ENCODE measurements at places on chromosomes 1 and 21.

GRCh38 chr1:58434607-58435006 lies 111.9 kb downstream of the OMA1 start:
- DNase-seq, result no peak

GRCh38 chr1:215682232-215682631 lies 115.1 kb downstream of the KCTD3 start:
- DNase-seq, result no peak

GRCh38 chr1:8352471-8352845 lies 34.5 kb downstream of the SLC45A1 start:
- DNase-seq, result no peak

DNA sequence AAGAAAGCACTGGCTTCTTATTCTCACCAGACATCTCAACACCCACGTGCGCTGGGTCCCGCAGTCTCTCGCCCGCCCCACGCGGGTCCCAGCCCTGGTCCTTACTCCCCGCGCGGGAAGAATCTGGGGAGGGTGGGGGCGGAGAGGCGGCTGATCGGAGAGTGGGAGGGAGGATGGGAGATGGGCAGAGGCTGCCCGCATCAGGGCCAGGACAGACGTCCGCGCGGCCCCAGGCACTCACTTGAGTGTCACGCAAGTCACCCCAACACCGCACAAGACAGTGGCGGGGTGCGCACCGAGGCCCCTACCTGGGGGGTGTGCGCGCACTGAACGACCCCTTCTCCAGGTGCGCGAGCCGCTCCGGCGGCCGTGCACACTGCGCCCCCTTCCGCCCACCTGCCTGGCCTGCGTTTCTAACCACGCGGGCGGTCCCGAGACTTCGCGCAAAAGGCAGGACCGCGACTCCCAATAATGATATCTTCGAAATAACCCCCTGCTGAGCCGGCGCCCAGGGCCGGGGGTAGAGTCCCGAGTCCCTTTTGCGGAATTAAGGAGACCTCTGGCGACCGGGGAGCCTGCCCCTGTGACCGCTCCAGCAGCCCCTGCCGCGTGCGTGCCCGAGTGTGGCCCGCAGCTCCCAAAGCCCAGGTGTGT lies 6.0 kb upstream of the SIM2 start:
- DNase-seq, result no peak

GRCh38 chr1:2953688-2954285 lies 67.5 kb upstream of the ACTRT2 start:
- no peak for DNase-seq

DNA sequence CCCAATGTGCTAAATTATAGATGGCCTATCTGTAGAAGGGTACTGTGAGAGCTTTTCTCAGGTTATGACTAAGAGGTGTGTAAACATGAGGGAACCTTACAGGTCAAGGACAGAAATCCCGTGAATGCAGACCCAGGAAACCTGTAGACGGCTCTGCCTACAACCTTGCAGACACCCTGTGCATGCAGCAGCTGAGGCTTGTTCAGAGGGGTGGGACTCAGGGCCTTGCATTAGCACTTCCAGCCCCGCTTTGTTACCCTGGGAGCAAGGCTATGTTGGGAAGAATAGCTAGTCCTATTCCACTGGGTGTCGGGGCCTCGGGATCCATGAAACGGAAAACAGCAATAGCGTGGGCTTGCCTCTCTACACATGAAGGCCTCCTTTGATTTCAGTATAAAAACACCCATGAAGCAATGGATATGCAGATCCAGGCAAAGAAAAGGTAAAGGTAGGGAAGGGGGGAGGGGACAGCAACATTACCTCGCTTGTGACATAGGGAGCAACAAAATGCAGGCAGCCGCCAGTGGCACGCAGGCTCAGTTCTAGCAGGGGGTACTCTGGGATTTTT lies 9.5 kb upstream of the NDUFS5 start:
- DNase-seq, result no peak

DNA sequence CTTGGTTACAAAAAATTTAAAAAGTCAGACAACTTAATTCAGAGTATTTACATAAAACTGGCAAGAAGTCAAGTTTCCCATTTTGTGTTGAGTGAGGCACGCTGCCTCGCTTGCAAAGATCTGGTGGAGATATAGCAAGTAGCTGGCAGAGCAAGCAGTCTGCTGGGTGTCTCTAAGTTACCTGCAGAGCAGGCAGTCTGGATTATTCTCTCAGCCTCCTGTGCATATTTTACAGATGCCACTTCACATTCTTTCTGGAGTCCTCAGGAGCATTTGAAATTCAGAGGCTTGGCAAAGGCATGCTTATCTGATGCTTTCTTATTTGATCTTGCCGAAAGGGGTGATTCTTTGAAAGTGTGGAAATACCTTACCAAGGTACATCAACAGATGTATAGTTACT lies 640.4 kb upstream of the ADGRL4 start:
- DNase-seq, result no peak

DNA sequence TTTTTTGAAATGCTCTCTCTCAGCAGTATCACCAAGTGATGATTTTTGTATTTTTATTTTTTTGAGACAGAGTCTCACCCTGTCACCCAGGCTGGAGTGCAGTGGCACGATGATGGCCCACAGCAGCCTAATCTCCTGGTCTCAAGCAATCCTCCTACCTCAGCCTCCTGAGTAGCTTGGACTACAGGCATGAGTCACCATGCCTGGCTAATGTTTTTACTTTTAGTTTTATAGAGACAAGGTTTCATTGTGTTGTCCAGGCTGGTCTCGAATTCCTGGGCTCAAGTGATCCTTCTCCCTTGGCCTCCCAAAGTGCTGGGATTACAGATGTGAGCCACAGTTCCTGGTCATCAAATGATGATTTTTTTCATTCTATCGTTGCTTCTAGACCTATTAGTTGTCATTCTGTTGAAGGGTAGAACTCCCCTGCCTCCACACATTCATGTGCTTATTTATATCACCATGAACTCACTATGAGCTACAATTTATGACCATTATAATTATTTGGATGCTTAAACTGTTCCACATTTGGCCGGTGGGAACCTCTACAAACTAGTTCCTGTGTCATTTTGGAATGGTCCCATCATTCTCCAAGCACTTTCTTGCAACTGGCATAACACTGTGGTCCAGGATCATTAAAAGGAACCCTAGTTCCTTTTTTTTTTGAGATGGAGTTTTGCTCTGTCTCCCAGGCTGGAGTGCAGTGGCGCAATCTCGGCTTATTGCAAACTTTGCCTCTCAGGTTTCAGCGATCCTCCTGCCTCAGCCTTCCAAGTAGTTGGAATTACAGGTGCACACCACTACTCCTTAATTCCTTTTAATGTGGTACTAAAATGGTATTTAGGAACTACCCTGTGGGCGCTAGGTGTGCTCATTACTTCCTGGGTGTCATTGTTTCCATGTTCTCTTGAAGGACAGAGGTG lies 20.2 kb upstream of the TOR3A start:
- no peak for DNase-seq

DNA sequence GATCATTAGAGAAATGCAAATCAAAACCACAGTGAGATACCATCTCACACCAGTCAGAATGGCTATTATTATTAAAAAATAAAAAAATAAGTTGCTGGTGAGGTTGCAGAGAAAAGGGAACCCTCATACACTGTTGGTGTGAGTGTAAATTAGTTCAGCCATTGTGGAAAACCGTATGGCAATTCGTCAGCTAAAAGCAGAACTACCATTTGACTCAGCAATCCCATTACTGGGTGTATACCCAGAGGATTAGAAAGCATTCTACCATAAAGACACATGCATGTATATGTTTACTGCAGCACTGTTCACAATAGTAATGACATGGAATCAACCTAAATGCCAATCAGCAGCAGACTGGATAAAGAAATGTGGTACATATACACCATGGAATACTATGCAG lies 42.2 kb downstream of the GIPC2 start:
- DNase-seq, result no peak

DNA sequence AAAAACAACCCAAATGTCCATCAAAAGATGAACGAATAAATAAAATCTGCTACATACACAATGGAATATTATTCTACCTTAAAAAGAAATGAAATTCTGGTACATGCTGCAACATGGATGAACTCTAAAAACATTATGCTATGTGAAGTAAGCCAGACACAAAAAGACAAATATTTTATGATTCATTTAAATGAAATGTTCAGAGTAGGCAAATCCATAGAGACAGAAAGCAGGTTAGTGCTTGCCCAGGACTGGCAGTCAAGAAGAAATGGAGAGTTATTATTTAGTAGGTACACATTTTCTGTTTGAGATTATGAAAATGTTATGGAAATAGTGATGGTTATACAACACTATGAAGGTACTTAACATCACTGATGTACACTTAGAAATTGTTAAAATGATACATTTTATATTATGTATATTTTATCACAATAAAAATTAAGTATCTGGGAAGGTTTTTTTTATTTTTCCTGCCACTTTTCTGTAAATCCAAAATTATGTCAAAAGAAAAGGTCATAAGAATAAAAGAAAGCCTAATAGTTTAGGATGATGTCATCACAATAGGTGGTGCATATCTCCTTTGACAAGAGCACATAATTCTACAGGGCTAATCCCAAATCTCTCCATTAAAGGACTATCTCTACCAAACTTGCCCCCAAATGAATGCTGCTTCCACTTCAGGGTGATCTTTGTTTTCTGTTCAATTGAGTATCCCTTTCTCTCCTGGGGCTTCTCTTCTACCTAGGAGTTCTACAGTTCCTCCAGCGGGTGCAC lies 40.2 kb upstream of the FCER1A start:
- DNase-seq, result no peak

GRCh38 chr21:43811262-43812105 lies 22.1 kb downstream of the RRP1 start:
- no peak for DNase-seq

DNA sequence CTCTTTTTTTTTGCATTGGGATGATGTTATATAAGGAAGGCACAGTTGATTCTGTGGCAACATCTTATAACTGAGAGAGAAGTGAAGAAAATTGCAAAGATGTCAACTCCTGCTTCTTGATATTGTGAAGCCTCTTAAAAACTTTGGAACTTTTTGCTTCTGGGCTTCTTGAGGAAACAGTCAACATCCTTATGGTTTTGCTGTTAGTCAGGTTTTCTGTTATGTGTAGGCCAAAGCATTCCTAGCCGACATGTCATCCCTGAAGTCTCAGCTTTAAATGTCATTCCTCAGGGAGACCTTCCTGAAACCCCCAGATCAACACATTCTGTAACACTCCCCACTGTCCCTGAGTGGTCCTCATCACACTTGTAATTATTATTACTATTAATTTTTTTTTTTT lies 12.6 kb downstream of the FALEC start:
- DNase-seq, result no peak

GRCh38 chr1:246878551-246878950 lies 53.2 kb downstream of the AHCTF1 start:
- no peak for DNase-seq

DNA sequence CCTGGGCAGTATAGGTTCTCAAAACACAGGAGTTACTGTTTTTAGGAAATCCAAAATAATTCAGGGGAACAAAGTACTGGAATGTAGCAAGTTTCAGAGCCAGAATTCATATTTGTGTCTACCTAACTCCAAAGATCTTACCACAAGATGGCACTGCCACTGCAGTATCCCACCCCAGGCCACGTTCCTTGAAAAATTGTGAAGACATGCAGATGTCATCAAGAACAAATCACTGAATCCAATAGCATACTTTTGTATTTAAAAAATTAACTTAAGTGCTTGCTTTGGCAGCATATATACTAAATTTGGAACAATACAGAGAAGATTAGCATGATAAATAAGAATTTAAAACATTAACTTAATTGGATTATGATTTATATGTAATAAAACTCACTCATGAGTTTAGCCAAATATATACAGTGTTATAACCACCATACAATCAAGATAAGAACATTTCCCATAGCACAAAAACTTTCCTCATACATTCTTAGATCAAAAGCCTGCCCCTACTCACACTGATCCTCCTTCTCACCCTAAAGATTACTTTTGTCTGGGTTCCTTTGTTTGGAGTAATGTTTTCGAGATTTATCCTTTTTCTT lies 209.9 kb downstream of the FAF1 start:
- DNase-seq, result no peak

DNA sequence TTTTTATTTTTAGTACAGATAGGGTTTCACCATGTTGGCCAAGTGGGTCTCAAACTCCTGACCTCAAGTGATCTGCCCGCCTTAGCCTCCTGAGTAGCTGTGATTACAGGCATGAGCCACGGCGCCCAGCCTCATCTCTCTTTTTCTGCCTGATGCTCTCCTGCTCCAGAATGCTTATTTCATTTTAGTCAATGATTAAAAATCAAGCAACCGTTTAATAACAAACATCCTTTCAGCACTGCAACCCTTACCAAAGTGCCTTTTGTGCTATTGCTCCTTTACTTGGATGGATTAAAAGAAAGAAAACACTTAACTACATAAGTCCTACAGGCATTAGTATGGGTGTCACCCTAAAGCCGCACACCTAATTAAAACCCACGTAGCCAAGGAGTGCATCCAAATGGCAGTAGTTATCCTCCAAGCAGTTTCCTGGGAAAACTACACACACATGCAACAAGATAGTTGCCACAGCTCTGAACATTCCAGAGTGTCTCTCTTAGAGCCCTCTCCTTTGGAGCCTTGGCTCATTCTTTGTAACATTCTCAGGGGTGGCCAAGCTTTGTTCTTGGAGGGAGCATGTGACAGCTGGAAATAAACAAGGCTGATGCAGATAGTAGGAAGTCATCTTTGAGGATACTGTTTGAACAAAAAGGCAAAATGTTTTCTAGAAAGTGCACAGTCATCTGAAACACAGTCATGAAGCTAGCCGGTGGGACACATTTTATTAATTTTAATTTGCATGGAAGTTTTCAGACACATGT lies 51.2 kb downstream of the KCNJ15 start:
- no peak for DNase-seq

GRCh38 chr21:44927587-44928461 lies 7.1 kb upstream of the ITGB2 start:
- DNase-seq, result no peak

GRCh38 chr1:68173936-68174737 lies 58.2 kb downstream of the WLS start:
- DNase-seq, result no peak

DNA sequence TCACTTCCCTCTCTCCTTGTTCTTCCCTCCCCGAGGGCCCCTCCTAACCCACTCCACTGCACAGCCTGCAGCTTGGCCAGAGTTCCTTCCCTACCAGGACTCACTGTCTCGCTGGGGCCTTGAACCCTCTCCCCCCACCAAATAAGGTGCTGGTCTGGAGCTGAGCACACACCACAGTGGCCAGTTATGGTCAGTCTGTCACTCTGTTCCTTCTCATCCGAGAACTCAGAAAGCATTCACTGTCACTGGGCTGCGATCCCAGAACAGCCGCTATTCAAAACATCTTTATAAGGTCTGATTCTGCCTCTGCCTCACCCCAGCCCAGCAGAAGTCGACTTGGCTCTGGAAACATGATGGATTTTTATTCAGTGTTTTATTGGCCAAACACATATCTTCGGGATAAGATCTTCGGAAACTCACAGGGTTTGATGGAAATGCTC lies 19.8 kb upstream of the LBR start:
- DNase-seq, result no peak

DNA sequence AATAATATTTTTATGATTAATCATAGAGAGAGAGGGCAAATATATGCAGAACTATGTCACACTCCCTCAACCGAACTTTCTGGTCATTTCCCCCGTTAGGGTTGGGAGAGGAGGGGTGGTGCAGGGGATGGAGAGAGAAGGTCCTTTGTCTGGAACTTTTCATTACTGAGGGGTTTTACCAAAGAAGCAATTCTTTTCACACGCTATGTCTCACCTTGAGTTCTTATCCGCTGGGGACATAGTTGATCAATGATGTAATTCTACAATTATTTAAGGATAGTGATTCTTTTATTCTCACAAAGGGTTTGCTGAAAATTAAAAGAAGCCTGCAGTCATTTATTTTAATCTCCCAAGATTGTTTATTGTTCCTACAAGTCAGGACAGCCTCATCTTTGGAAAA lies 98.3 kb upstream of the RUNX1 start:
- no peak for DNase-seq
